Spinal cord (tissue), 10 donors: ENCODE measurements at places on chromosomes 6 and 20.

GRCh38 chr20:63702036-63702665 is 5.6 kb downstream of the ARFRP1 start:
- no peak overlapping the region for H3K4me3 ChIP-seq
- DNase-seq, result no peak
- peaks cover 94% of the 10 kb centered on the region for H3K36me3 ChIP-seq
- peaks cover 26% of the 10 kb centered on the region for H3K4me1 ChIP-seq
- H3K27me3 ChIP-seq, result no peaks in the 10 kb centered on the region
- H3K27ac ChIP-seq, result no peak overlapping the region

GRCh38 chr6:133833949-133834359 is 55.0 kb upstream of the TCF21 start:
- H3K4me1 ChIP-seq, result peaks cover 6% of the 10 kb centered on the region
- DNase-seq, result no peak
- H3K4me3 ChIP-seq, result no peak overlapping the region
- H3K36me3 ChIP-seq, result no peaks in the 10 kb centered on the region
- peaks cover 7% of the 10 kb centered on the region for H3K27me3 ChIP-seq

GRCh38 chr20:39291301-39291700 is 329.2 kb downstream of the DHX35 start:
- no peak overlapping the region for H3K4me3 ChIP-seq
- no peak overlapping the region for H3K27ac ChIP-seq
- H3K27me3 ChIP-seq, result peaks cover 29% of the 10 kb centered on the region

DNA sequence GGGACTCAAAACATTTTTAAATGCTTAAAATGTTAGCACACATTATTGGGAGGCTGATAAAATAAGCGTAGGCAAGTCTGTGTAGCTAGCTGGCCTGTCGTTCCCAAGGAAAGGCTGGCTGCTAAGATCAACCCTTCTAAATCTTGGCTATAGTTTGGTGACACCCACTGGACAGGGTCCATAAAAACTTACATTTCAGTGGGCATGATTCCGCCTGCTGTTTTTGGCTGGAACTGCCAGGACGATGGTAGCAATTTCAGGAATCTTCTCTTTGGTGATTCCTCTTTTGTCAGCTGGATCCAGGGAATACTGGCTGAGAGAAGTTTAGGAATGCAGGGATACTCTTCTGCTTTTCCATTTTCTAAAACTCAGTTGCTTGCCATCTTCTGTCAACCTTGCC is 162.2 kb downstream of the NKAIN2 start:
- no peaks in the 10 kb centered on the region for H3K27me3 ChIP-seq
- no peak overlapping the region for H3K4me3 ChIP-seq
- no peaks in the 10 kb centered on the region for H3K36me3 ChIP-seq
- DNase-seq, result no peak
- no peak overlapping the region for H3K27ac ChIP-seq

- no peaks in the 10 kb centered on the region for H3K4me1 ChIP-seq
- DNase-seq, result peak; percentile 83
- H3K27me3 ChIP-seq, result no peaks in the 10 kb centered on the region
- no peak overlapping the region for H3K27ac ChIP-seq
These were observed 36.4 kb upstream of the SLC17A4 start for GRCh38 chr6:25717866-25718740.

- H3K4me1 ChIP-seq, result no peaks in the 10 kb centered on the region
- no peak overlapping the region for H3K27ac ChIP-seq
- peak; percentile 83 for DNase-seq
- H3K4me3 ChIP-seq, result no peak overlapping the region
- no peaks in the 10 kb centered on the region for H3K27me3 ChIP-seq
These were observed 29.8 kb downstream of the RHAG start for GRCh38 chr6:49606721-49607390.

GRCh38 chr6:139500977-139501376 is 126.5 kb upstream of the CITED2 start:
- H3K27ac ChIP-seq, result no peak overlapping the region
- DNase-seq, result no peak
- H3K27me3 ChIP-seq, result no peaks in the 10 kb centered on the region
- no peaks in the 10 kb centered on the region for H3K4me1 ChIP-seq
- H3K36me3 ChIP-seq, result no peaks in the 10 kb centered on the region

GRCh38 chr6:41286544-41287346 is at the start of gene TREM1:
TSS of gene TREM1 (minus strand) at chr6:41286682. CDS start at chr6:41286655, 27 bp downstream.
- no peak for DNase-seq
- H3K4me3 ChIP-seq, result no peak within 1 kb of the TSS
- peak within 1 kb of the TSS; percentile 25 for H3K27ac ChIP-seq
- no peaks in the 10 kb centered on the region for H3K27me3 ChIP-seq

DNA sequence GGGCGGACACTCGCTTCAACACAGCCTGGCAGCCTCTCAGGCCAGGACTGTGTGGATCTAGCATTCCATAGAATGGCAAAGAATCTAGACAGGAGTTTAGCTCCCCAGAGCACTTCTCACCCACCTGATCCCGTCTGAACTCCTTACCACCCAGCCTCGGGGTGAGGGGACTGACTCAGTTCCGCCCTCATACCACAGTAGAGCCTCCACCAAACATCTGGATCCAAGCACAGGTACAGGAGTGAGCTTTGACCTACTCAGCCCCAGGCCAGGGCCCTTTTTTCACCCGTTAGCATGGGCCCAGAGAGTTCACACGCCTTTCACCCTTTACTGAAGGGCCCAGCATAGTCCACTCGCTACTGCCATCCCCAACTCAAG is 715 bp downstream of the PSMF1 start:
- peak overlapping the region; percentile 76 for H3K4me3 ChIP-seq
- H3K4me1 ChIP-seq, result peaks cover 18% of the 10 kb centered on the region
- no peaks in the 10 kb centered on the region for H3K27me3 ChIP-seq

- no peak overlapping the region for H3K4me3 ChIP-seq
- peaks cover 15% of the 10 kb centered on the region for H3K4me1 ChIP-seq
- H3K27me3 ChIP-seq, result no peaks in the 10 kb centered on the region
- H3K27ac ChIP-seq, result no peak overlapping the region
These were observed 176.4 kb upstream of the RREB1 start for GRCh38 chr6:6931071-6932025.

DNA sequence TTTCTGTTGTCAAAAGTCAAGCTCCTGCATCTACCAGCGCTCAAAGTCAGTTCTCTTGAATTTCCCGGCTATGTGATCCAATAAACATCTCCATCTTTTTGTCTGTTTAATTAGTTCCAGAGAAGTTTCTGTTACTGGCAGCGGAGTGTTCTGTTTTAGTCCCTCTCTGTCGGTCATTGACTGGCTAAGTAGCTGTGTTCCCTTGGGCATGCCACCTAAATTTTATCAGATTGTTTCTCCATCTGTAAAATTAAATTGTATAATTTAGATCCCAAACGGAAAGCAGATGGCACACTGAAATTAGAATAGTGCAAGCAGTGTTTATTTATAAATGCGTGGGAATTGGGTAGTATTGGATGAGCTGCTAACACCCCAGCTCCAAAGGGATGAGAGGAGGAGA is 29.7 kb upstream of the PRL start:
- no peaks in the 10 kb centered on the region for H3K36me3 ChIP-seq
- H3K4me1 ChIP-seq, result no peaks in the 10 kb centered on the region
- H3K27me3 ChIP-seq, result no peaks in the 10 kb centered on the region
- no peak overlapping the region for H3K4me3 ChIP-seq
- DNase-seq, result no peak

- peaks cover 3% of the 10 kb centered on the region for H3K4me1 ChIP-seq
- peak; percentile 73 for DNase-seq
- H3K27ac ChIP-seq, result peak overlapping the region; percentile 78
- H3K36me3 ChIP-seq, result no peaks in the 10 kb centered on the region
- no peaks in the 10 kb centered on the region for H3K27me3 ChIP-seq
These were observed 97.5 kb upstream of the TMEM30A start for GRCh38 chr6:75381877-75382633.

- no peak overlapping the region for H3K27ac ChIP-seq
- no peak for DNase-seq
- no peaks in the 10 kb centered on the region for H3K4me1 ChIP-seq
- H3K36me3 ChIP-seq, result no peaks in the 10 kb centered on the region
- no peak overlapping the region for H3K4me3 ChIP-seq
These were observed 238.5 kb downstream of the GMPR start for GRCh38 chr6:16476861-16477260.

DNA sequence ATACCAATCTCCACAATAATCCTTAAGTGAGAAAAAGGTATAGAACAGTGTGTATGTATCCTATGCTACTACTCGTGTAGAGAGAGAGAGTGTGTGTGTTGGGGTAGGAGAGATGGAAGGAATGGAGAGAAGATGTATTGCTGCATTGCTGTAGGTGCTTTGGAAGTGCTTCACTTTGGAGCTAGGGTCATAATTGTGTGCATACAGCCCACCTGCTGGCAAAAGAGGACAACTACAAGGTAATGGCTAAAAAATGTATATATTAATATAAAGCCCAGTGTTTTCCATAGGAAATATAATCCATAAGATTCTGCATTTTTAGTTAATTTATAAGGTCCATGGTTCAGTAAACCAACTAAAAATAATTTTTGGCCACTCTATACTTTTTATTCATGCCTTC is 36.1 kb downstream of the SERAC1 start:
- H3K36me3 ChIP-seq, result peaks cover 5% of the 10 kb centered on the region
- no peak for DNase-seq

GRCh38 chr6:144467921-144468320 is 182.8 kb downstream of the UTRN start:
- H3K4me3 ChIP-seq, result no peak overlapping the region
- DNase-seq, result no peak
- H3K27me3 ChIP-seq, result no peaks in the 10 kb centered on the region
- peaks cover 5% of the 10 kb centered on the region for H3K36me3 ChIP-seq
- H3K4me1 ChIP-seq, result no peaks in the 10 kb centered on the region
- H3K27ac ChIP-seq, result no peak overlapping the region

- no peak overlapping the region for H3K27ac ChIP-seq
- H3K36me3 ChIP-seq, result peaks cover 17% of the 10 kb centered on the region
- DNase-seq, result no peak
- H3K4me3 ChIP-seq, result no peak overlapping the region
These were observed 118.7 kb downstream of the SYNDIG1 start for GRCh38 chr20:24588047-24588635.

GRCh38 chr6:143843677-143843999 is 500 bp downstream of the LTV1 start:
- no peaks in the 10 kb centered on the region for H3K27me3 ChIP-seq
- peak overlapping the region; percentile 85 for H3K4me3 ChIP-seq
- DNase-seq, result no peak
- H3K36me3 ChIP-seq, result peaks cover 23% of the 10 kb centered on the region
- H3K27ac ChIP-seq, result peak overlapping the region; percentile 97
- H3K4me1 ChIP-seq, result peaks cover 3% of the 10 kb centered on the region

- peaks cover 40% of the 10 kb centered on the region for H3K27me3 ChIP-seq
- H3K27ac ChIP-seq, result no peak within 1 kb of the TSS
- peaks cover 47% of the 10 kb centered on the region for H3K4me1 ChIP-seq
- peak within 1 kb of the TSS; percentile 64 for H3K4me3 ChIP-seq
- H3K36me3 ChIP-seq, result no peaks in the 10 kb centered on the region
- peak; percentile 96 for DNase-seq
These were observed at the start of gene GNAS-AS1 for GRCh38 chr20:58850693-58851174. TSS of gene GNAS-AS1 (minus strand) at chr20:58850902.

DNA sequence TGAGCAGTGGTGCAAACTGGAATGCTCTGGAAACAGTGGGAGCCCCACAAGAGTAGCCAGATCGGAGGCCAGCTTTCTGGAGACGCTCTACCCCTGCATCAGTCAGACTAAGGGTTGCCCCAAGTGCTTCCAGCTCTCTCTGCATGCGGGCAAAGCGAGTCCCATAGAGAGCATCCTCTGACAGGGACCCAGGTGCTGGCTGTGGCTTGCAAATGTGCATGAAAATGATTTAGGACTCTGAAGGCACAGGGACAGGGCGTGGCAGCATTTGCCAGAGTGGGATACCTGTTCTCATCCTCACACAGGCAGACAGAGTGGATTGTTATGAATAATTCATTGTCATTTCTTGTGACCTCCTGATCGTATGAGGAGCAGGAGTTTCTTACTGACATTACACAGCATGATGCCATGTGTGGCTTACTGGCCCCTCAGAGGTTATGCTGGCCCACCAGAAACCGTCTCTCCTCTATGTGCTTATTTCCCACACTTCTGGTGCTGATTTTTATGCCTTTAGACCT is 10.3 kb downstream of the RIN2 start:
- H3K36me3 ChIP-seq, result no peaks in the 10 kb centered on the region
- H3K27me3 ChIP-seq, result no peaks in the 10 kb centered on the region
- H3K4me3 ChIP-seq, result no peak overlapping the region
- DNase-seq, result no peak

DNA sequence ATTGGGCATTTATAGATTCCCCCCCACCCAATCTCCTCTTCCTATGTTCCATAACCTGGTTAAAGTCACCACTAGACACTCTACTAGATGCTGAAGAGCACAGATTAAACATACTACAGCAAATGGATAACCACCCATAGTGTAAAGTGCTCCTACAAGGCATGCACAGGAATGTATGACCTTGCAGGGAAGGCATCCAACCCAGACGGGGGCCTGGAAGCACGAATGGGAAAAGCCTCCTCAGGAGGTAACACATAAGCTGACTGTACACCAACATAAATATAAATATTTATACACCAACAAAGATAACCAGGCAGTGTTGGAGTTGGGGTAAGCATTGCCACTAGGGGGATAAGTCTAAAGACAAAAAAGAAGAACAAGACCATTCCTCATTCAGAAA is 691.7 kb downstream of the GRIK2 start:
- no peak for DNase-seq
- no peaks in the 10 kb centered on the region for H3K36me3 ChIP-seq
- no peak overlapping the region for H3K4me3 ChIP-seq
- H3K27me3 ChIP-seq, result no peaks in the 10 kb centered on the region

DNA sequence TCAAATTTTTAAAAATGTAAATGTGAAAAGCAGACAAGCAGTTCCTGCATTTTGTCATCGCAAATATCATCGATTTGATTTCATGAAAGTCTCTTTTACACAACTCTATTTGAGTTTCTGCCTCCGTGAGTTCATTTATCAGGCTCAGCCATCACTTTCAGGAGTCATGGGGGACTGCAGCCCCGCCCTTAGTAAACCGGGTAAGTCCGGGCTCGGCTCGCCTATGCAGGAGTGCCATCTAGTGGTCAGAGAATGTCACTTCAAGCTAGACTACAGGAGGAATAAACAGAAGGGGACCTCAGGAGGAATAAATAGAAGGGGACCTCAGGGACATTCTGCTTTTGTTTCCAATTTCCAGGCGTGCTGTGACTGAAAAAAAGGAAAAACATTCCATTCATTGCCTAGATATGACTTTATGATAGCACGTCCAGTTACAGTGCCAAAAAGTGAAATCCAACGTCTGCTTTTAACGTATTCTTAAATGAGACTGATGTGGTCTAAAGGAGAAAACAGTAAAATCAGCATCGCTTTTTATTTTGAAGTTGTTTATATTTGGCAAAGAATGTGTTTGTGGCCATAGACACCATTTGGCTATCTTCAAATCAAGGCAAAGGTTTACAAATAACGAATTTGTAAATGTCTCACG is 333.9 kb downstream of the HACE1 start:
- H3K27me3 ChIP-seq, result no peaks in the 10 kb centered on the region
- peak overlapping the region; percentile 22 for H3K4me3 ChIP-seq
- DNase-seq, result peak; percentile 43
- no peaks in the 10 kb centered on the region for H3K36me3 ChIP-seq
- peaks cover 5% of the 10 kb centered on the region for H3K4me1 ChIP-seq
